ENCODE measurements at places on chromosomes 11 and 22. TPM values are rescaled to one million over a fixed set of nuclear protein-coding genes. Genes with fewer than 3 reads are reported as not detected.
A peak's percentile ranks its signal among the peaks of the same experiment; 100 is the strongest.

Gene SLC22A25
- not detected for polyA plus RNA-seq

DNA sequence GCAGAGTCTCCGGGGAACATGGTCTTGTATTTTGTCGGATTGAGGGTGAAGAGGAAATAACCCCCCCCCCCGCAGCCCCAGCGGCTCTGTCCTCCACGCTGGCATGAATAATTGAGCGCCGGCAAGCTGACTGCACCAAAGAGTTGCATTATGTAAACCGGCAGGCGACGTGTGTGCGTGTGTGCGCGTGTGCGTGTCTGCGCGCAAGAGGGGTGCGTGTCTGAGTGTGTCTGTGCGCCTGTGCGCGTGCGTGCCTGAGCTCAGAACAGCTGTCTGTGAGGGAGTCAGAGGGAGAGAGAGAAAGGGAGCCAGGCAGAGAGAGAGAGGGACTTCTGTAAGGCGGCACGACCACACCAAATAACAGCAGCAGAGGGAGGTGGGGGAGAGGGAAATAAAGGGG lies 94.4 kb downstream of the SCN3B start:
- peak; percentile 82 for DNase-seq

Gene PGM2L1
- polyA plus RNA-seq, result 5.0 TPM

GRCh38 chr22:45227645-45228400 lies 12.9 kb downstream of the KIAA0930 start:
- no peak for DNase-seq

DNA sequence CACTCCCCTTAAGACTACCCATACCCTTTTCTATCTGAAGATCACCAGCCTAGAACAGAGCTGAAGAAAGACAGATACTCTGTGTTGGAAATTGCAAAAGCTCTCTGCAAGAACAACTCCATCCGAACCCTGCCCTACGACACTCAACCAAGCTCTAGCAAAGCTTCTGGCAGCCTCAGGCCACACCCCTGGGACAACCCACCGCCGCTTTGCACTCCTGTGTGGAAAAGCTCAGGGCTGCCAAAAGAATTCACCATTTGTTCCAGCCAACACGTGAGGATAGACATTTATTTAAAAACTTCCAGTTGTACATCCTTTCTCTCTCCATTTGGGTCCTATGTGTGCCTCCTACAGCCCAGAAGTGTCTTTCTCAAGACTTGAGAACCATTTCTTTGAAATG lies 62.4 kb upstream of the CD5 start:
- DNase-seq, result no peak

- peak; percentile 61 for DNase-seq
Observed at GRCh38 chr11:126378763-126379162, 23.3 kb downstream of the ST3GAL4 start.

Gene SLC1A2
- polyA plus RNA-seq, result 0.61 TPM

GRCh38 chr11:84420271-84420670 lies 1134.1 kb upstream of the CCDC90B start:
- peak; percentile 3 for DNase-seq

DNA sequence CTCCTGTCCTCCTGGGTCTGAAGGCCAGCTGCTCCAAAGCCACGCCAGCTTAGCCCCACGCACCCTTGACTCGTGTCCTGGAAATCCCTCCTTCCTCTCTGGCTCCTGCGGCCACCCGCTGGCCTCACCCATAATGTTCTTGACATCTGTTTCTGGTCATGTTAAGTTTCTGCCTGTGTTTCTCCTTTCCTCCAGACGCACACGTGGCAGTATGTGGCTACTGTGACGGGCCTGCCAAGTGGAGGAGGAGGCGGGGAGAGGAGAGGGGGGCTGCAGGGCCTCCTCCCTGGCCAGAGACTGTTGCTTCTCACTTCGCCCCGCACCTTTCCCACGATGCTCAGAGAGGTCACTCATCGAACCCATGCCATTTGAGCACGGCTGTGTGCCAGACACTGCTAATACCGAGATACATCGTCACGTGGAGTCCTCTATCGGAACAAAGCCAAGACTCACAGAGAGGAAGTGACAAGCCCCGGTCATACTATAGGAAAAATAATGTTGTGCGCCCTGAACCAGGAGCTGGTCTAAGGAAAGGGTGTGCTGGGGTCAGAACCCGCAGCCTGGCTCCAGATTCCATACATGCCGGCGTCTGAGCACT lies 11.5 kb downstream of the C1QTNF6 start:
- DNase-seq, result peak; percentile 98

- DNase-seq, result no peak
Observed at GRCh38 chr11:27481992-27482391, 9.4 kb upstream of the LGR4 start.
